CD4-positive, alpha-beta T cell treated with Interleukin-2 at 100 ng/mL for 4 hours (primary cell): ENCODE measurements at places on chromosomes 6 and 20.

DNA sequence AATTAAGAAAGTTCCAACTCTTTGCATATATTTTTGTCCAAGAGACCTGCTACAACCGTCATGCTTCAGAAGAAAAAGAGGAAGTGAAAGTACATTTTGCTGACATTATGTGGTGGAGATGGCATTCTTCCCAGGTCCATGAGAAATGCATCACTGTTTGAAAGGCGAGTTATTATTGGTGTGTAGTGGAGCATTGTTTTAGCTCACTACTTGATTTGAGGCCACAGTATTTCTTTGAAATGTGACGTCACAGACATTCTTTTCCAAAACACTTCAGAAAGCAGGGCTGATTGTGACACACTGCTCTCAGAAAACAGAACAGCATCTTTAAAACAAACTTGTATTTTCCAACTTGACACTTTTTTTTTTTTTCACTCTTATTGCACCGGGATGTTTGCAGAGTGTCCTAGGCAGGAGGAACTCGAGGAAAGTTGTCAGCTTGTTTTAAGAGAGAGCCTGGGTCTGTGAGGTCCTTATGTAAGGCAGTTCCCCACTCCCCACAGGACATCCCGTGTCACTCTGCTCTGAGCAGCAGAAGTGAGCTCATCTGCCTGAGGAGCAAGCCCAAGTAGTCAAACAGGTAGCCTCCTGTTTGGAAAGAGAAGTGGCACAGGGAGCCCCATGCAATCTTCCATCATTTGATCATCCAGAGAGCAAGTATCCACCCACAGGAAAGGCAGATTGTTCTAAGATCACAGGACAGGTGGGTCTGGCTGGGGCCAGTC lies 1.1 kb downstream of the SPTLC3 start:
- peak; percentile 8 for DNase-seq

GRCh38 chr6:46734867-46735719 lies at the start of gene PLA2G7:
PLA2G7 (minus strand) TSS chr6:46735375; CDS start chr6:46722891, 12,484 bp downstream.
- DNase-seq = no peak

- DNase-seq = no peak
Observed at GRCh38 chr6:150567380-150567779, 32.3 kb upstream of the PLEKHG1 start.

DNA sequence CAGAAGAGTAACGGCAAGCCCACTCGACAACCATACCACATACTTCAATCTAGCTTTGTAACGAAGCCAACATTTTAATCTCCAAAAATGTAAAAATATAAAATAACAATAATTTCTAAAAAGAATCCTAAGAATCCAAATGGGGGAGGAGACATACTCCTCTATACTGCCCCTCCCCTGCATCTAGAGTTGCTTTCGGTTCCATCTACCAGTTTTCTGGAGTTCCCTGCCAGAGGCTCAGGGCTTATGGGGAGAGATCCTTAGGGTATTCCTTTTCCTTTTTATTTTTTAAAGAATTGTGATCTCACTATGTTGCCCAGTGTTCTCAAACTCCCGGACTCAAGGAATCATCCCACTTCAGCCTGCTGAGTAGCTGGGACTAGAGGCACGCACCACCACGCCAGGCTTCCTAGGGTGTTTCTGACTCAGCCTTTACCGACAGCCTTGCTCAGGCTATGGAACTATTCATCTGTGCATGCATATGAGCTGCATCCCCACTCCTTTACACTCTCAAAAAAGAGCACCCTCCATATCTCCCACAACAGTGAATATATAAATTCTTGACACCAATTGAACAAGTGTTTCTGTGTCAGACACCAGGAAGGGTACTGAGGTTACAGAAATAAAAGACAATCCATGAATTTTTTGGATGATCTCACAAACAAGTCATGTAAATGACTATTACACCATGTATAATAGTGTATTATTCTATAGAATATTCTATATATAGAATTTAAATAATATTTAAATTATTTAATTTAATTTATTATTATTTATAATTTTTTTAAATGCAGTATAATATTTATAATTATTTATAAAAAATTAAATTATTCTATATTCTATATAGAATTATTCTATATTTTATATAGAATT lies 40.7 kb upstream of the UBR2 start:
- no peak for DNase-seq

GRCh38 chr6:143405373-143406154 lies 44.9 kb downstream of the ADAT2 start:
- no peak for DNase-seq

GRCh38 chr6:6557504-6557839 lies 31.0 kb upstream of the LY86 start:
- DNase-seq = no peak

DNA sequence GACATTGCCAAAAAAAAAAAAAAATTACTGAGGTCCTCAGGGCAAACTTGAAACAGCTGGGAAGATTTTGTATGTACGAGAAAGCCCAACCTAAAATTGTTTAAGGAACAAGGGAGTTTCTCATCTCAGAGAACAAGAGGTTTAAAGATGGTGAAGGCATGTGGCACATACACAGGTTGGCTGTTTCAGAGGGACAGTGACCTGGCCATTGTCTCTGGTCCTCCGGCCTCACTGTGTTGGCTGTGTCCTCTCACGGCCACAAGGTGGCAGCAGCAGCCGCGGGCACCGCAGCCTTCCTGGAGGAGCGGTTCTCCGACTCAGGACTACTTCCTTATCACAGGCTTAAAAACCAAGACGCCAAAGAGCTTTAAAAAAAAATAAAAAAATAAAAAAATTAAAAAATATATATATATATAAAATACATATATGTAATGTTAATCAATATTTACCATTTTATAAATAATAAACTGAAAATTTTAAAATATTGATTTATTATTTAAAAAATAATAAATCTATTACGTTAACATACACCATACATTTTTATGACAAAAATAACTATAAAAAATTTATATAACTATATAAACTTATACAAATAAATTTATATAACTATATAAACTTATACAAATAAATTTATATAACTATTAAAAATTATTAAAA lies 52.8 kb downstream of the GTF2H5 start:
- DNase-seq = peak; percentile 76

- no peak for DNase-seq
Observed at GRCh38 chr20:21238818-21239536, 64.2 kb upstream of the XRN2 start.

DNA sequence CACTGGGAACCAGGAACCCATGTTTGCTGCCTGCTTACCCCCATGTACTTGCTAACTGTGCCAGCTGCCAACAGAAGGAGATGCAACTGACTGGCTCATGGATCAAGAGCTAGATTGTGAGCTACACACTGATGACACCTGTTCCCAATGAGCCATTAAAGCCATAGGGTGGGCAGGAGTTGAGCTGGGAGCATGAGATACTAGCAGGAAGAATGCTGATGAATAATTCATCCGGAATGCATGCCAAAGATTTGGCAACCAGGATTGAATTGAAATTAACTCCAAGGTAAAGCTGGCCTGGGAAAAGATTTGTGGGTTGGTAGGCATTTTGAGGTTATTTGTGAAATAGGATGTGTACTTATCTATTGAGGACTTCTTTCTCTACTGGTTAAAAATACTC lies 631.1 kb downstream of the KIF16B start:
- DNase-seq = no peak

DNA sequence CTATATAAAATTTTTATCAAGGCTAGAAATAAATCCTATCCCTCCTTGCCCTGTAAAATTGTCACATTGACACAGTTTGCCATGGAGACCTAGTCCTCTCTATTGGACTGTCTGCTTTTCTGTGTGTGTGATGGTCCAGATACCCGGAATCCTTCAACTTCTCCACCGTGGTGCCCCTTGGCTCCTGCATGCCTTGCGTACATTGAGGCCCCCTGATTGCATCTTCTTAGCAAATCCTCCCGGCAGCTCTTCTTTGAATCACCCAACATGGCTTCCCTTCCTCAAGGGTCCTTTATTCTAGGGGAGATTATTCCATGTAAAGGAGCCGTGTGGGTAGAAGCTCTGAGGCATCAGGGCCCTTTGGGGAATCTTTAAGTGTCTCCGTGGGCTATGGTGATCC lies 219.5 kb downstream of the CDC5L start:
- DNase-seq = no peak

DNA sequence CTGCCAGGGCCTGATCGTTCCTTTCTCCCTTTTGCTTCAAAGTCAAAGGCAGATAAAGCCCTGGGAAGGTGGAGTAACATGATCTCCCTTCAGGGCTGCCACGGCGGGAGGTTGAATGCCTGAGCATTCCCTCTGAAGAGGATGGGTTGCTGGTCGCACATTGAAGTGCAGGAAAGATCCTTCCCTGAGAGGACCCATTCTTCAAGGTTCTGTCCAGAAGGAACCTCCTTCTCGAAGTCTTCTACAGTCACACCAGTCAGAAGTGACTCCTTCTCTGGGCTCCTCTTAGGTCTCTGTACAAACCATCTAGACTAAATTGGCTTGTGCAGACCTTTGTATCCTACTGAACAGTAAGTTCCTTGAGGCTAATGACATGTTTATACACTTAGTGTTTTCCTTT lies 192.6 kb upstream of the VGLL2 start:
- DNase-seq = no peak

DNA sequence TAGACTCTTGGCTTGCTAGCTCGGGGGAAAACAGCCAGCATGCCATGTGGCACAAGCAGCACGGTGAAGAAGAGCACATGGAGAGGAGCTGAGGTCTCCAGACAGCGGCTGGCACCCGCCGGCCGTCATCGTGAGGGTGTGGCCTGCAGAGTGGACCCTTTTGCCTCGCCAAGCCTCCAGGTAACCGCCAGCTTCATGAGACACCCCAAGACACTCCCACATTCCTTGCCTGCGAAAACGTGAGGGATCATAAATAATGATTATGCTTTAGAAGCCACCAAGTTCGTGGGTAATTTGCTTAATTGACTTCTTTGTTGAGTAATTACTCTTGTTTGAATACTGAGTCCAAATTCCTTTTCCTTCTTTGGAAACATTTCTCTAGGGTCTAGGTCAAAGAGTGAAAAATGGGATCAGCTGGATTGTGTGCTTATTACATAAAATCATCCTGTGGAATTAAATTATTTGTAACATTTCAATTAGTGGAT lies 23.2 kb downstream of the FAM50B start:
- no peak for DNase-seq

DNA sequence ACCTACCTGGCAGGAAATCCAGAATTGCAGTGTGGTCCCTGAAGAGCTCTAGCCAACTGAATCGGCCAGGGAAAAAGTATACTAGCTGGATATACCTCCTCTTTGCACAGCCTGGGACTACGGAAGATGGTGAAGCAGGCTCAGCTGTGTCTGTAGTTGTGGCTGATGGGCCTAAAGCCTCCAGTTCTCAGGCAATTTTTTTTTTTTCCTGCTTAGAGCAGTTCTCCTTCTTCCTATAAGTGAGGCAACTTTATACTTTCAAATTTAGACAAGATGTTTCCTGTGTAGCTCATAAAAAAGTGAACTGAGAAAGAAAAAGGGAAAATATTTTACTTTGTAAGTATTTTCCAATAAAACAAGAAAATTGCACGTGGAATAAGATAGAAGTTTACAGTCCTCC lies 172.9 kb downstream of the CARMIL1 start:
- DNase-seq = no peak

DNA sequence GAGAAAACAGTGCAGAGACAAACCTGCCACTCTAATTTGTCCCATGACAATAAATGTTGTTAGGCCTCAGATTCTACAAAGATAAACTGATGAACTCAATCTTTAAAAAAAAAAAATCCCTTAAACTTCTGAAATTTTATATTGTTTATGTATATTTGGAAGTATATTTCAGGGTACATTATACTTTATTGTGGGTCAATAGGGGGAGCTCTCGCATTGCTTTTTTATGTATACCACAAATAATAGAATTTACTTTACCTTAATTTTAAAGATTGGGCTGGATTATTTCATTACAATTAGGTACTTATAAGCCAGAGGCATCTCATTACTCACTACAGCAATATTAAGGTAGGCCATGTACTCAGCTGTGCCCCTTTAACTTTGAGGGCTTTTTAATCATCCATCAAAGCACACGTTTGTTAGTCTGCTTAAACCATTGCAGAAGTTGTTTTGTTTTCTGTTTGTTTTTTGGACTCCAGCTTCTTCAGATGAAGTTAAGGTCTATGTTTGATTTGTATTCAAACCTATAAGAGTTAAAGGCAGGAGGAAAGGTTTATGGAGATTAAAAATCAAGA lies 56.3 kb upstream of the EYA4 start:
- DNase-seq = no peak

GRCh38 chr20:12056839-12057238 lies 139.1 kb downstream of the BTBD3 start:
- DNase-seq = no peak

- no peak for DNase-seq
Observed at GRCh38 chr6:88142297-88142668, 23.9 kb downstream of the CNR1 start.

- no peak for DNase-seq
Observed at GRCh38 chr20:58901488-58902402, 49.2 kb downstream of the GNAS start.

GRCh38 chr20:59455402-59456341 lies 148.7 kb upstream of the PHACTR3 start:
- DNase-seq = no peak
